ENCODE measurements at places on chromosomes 16 and 17. TPM values are rescaled to one million over a fixed set of nuclear protein-coding genes. Genes with fewer than 3 reads are reported as not detected.

DNA sequence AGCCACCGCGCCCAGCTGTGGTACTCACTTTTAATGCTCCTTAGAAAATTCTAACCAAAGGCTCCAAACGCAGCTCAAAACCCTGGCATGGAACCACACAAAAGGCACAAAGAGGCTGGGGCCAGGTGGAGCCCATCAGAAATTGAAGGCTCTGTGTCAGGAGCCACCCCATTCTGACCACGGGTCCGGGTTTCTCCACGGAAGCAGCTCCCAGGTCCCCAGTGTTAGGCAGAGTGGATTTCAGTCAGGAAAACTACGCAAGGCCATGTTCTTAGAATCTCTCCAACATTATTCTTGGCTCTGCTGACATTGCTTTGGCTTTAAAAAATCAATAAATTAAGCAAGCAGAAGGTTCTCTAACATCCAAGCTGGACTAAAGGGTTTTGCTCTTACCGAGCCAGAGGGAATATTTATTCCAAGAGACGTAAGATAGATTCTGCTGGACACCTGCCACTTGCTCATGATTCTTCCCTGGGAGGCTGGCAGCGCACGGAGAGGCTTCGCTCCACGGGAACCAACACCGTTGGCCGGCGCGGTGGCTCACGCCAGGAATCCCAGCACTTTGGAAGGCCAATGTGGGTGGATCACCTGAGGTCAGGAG is 93.5 kb downstream of the NXN start:
- DNase-seq: no peak

GRCh38 chr16:60414613-60415012 is 1621.6 kb downstream of the CDH8 start:
- DNase-seq: no peak

- DNase-seq: peak; percentile 48
These were observed 16.0 kb downstream of the BTBD17 start for GRCh38 chr17:74345433-74346241.

The TMIGD1 gene
- total RNA-seq: not detected

The CSH2 gene
- total RNA-seq: not detected

- DNase-seq: peak; percentile 64
These were observed 49.0 kb upstream of the ZCCHC14 start for GRCh38 chr16:87541872-87542234.

DNA sequence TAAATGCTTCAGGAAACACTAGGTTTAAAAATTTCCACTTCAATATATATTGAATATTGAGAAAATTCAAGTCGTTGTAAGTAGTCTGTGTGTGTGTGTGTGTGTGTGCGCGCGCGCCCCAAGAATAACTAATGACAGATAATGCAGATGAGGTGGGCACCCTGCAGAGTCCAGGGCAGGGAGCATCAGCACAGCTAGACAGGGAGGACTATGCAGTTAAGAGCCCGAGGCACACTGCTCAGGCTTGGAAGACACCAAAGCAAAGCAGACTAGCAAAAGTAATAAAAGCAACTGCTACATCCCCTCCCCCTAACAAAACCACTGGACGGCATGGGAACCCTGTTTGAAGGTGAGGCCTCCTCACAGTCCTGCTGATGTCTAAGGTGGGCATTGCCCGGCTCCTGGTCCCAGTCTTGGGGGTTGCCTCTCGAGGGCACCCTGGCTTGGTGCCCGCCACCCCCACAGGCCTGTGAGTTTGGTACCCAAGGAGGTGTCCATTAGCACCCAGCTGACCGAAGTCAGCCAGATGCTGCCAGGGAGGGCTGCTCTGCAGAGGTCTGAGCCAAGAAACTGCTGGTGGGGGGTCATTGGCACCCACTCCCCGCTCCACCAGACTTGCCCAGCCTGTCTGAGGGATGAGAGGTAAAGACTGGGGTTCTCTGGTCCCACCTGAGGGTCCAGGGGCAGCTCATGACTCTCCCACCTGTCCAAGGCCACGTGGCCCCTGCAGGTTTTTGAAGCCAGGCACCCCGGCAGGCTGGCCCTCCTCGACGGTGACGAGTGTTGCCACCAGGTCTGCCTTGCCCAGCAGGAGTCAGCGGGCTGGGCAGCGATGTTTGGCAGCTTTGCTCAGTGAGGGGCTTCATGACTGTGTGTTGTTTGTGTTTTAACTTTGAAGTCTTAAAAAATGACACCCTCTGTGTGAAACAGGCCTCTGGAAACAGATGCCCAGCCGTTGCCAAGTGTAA is 18.7 kb downstream of the LRRC75A start:
- no peak for DNase-seq

DNA sequence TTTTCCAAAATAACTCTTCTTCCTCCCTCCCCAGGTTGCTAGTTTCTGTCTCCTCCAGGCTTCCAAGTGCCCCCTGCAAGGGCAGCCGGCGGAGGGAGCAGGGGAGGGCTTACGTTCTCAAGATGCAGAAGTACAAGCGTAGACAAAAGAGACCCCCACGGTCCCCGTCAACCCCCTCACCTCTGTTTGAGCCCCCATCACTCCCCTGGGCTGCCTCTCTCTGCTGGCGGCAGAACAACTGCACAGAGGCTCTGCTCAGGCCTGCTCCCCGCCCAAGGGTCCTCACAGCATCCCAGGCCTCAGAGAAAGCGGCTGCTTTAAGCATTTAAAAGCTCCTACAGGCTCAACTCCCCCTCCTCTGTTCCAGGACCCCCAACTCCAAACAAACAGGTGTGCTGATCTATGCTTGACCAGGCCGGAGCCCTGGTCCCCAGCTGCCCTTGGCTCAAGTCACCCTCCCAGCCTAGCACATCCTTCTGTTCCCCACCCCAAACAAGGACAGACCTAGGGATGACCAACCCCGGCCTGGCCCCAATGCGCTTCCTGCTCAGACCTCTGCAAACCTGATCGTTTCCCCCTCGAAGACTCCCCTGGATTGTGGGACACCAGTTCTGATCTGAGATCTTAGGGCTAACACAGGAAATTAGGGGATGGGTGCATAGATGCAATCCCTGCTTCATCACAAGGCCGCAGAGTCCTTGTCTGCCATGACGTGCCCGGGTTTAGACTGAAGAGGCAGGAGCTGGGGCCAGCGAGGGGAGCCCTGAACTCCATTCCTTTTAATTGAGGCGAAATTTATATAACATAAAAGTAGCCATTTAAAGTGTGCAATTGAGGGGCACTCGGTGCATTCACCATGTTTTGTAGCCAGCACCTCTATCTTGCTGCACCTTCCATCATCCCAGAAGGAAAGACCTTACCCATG is 17.2 kb upstream of the RBFOX3 start:
- DNase-seq: no peak

The ABCA10 gene
- 1.8 TPM for total RNA-seq

DNA sequence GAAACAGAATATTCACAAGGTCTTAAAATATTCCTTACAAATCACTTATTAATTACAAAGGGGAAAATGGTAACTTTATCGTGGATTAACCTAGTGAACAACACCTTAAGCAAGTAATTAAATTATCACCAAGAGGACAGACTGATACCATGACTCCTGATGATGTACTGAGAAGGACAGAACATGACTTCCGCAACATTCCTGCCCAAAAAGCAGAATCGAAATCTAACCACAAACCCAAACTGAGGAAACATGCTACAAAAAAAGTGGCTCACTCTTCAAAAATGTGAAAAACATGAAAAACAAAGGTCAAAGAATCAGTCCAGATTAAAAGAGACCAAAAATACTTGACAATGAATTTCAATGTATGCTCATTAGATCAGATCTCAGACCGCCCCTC is 151.5 kb downstream of the AATF start:
- DNase-seq: no peak

The CBFA2T3 gene
- not detected for total RNA-seq

Measured in H4 (cell line).